ENCODE measurements at places on chromosomes 16 and 17. TPM values are rescaled to one million over a fixed set of nuclear protein-coding genes. Genes with fewer than 3 reads are reported as not detected.

DNA sequence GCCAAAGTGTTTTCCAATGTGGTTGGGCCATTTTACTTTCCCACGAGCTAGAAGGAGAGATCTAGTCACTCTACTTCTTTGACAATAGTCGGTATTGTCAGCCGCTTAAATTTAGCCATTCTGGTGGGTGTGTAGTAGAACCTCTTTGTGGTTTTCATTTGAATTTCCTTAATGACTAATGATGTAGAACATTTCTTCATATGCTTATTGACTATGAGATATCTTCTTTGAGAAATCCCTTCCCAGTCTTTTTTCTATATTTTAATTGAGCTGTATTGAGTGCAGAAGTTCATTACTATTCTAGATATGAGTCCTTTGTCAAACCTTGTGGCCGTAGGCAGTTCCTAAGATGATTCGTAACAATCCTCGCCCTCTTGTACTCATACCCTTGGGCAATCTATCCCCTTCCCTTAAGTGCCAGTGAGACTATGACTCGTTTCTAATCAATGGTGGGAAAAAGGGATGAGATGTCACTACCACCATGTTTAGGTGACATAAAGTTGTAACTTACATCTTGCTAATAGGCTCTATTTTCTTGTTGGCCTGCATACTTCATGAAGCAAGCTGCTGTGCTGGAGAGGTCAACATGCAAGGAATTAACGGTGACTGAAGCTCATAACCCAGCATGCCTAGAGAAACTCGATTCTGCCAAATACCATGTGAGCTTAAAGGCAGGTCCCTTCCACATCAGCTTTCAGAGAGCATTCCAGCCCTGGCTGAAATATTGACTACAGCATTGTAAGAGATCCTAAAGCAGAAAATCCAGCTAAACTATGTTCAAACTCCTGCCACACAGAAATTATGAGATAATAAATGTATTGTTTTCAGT is 817.9 kb upstream of the SOX9 start:
- DNase-seq, result no peak

DNA sequence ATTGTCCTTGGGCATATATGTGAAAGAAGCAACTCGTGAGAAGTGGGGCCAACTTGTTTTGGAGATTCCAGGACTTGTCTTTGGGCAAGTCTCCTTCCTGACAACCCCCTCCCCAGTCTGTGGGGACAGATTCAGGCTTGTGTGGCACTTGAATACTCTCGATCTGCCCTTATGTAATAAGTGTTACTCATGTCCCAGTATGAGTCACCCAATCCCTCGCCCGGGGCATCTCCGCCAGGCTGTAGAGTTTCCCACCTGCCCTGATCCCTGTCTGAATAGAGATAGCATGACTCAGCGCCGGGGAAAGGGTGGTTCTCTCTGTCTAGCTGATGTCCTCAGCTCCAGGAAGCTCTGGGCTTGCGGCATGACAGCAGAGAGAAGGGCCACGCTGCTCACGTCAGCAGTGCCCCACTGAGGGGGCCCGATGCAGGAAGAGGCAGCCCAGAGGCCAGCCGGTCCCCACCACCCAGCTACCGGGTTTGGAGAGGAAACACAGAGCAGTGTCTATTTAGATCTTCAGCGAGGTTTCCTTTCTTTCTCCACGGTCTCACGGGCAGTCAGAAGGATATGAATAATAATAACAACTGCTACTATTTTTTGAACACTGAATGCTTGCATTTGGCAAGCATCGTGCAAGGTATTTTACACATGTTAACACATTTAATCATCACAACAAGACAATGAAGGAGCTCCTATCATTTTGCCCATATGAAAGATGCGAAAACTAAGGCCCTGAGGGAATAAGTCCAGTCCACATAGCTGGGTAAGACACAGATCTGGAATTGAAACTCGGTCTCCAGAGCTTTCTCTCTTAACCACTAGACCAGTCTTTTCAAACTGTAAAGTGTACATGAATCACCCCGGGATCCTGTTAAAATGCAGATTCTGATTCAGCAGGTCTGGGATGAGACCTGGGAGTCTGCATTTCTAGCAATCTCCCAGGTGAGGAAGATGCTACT is 426.7 kb upstream of the MAF start:
- DNase-seq, result peak; percentile 72

- DNase-seq, result no peak
Observed at GRCh38 chr17:67194134-67194533, 50.9 kb downstream of the HELZ start.

- no peak for DNase-seq
Observed at GRCh38 chr17:13197586-13197985, 179.8 kb upstream of the ELAC2 start.

BCL6B gene
- 0.80 TPM for total RNA-seq

SPNS3 gene
- total RNA-seq, result 14.2 TPM

Measured in activated CD4-positive, alpha-beta memory T cell treated with anti-CD3 and anti-CD28 coated beads, Interleukin-2, amount 10 ng/mL, durations not matched to agents 7 days and 5 days (primary cell).